Activated CD4-positive, alpha-beta memory T cell treated with anti-CD3 and anti-CD28 coated beads, Interleukin-2, amount 10 ng/mL, durations not matched to agents 7 days and 5 days (primary cell): ENCODE measurements at places on chromosomes 1 and 21. TPM values are rescaled to one million over a fixed set of nuclear protein-coding genes. Genes with fewer than 3 reads are reported as not detected.

- no peak for DNase-seq
Observed at GRCh38 chr1:206456577-206457370, 13.5 kb upstream of the IKBKE start.

DNA sequence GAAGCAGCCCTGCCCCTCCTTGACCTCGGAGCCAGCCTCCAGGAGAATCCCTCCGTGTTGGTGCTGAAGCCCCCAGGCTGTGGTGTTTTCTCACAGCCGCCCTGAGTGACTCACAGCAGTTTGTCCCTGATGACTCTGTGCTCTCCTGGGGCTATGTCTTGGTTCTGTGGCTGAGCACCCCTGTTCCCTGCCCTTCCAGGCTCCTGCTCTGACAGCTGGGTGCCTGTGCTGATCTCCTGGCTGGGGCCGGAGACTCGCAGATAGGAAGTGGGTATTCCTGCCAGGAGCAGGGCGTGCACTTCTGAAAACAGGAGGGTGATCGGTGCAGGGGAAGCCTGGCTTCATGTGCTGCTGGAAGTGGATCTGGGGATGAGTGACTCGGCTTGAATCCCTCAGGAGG lies 34.5 kb downstream of the POFUT2 start:
- no peak for DNase-seq

GRCh38 chr21:35428001-35428320 lies 378.9 kb upstream of the RUNX1 start:
- DNase-seq = no peak

DNA sequence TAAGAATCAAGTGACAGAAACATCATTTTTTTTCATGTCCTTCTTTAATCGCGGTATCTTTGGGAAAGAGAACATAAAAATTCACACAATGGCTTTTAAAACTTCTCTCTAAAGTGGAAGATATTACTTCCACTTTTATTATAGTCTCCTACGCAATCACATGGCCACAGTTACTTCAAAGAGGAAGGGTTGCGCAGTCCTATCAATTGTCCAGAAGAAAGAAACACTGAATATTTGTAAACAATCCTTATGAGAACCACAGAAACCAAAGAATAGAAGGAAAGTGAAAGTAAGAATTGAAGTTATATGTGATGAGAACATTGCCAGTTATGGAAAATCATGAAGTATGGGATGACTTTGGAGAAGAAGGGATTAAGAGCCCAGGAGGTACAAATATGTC lies 32.6 kb downstream of the CFH start:
- no peak for DNase-seq

DNA sequence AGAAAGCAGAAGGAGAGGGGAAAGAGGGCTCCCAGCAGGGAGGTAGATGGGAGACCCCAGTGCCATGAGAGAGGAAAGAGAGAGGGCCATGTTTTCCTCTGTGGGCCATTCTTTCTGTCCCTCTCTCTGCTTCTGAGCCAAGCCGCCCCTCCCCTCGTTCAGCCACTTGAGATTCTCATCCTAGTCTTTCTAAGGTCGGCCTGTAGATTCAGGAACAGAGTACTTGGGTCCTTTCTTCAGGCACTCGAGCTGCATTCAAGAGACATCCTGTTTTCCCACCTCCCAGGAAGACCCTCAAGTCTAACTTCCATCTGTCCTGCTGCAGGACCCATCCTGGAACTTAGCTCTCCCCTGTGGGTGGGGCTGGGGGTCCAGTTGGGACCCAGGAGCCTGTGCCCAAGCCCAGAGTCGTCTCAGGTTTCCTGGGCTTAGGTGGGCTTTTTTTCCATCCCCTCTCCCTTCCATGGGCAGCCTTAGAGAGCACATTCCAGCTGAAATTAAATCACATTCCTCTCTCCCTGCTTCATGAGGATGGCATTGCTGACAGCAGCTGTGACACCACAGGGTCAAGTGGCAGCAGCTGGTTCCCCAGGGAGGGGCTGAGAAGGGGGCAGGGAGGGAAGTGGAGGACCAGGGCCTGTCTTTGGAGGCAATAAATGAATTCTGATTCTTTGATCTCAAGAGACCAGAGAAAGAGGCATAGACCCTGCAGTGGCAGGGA lies 13.0 kb downstream of the NES start:
- no peak for DNase-seq

DNA sequence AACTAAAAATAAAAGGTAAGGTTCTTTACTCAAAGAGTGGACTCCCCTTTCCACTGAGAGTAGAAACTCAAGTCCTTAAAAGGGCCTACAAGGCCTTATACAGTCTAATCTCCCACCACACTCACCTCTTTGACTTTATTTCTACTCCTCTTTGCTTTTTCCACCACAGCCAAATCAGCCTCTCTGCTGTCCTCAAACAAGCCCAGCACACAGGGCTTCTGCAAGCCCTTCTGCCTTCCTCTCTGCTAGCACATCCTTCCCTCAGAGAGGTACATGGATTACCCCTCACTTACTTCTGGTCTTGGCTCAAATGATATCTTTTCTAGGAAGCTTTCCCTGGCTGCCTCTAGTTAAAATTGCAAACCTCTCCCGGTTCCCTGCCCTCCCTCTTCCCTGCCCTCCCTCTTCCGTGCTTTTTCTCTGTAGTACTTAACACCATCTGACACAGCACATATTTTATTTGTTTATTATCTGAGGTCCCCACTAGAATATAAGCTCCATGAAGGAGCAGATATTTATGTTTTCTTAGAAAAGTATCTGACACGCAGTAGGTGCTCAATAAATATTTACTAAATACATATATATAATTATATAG lies 1.7 kb downstream of the LYST start:
- no peak for DNase-seq

DNA sequence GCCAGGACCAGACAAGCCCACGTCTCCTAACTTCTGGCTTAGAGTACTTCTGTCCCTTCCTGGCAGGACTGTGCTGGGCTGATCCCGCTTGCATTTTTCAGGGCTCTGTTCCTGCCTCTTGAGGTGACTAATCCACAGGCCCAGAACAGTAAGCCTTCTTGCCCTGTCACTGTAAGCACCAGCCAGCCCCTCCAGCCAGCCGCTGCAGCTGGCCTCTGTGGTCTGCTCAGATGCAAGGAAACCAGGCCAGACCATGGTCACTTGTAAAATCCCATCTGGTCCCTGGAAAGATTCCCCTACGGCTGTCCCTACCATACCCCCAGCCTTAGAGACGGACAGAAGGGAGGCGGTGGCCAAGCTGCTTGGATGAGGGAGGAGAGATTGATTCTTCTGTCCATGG lies 74.2 kb downstream of the KIRREL1 start:
- DNase-seq = no peak

DNA sequence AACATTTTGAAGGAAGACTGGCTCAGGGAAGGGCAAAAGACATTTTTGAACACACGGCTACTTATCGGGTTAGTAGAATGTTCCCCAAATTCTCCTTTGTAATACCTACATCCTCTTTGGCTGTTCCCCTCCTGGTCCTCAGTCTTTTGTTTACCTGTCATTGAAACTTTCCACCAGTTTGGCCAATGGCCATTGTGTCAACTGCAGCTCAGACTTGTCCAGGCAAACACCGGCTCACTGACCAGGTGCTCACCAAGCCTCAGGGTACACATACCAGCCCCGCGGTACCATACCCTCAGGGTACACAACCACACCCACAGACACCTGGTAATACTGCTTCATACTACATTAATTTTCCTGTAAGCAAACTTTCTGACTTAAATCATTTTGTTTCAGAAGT lies 84.8 kb upstream of the ZNF648 start:
- no peak for DNase-seq

- no peak for DNase-seq
Observed at GRCh38 chr1:244876228-244876910, 12.0 kb upstream of the HNRNPU start.

- DNase-seq = no peak
Observed at GRCh38 chr1:235992868-235993267, 72.0 kb downstream of the NID1 start.

Gene ALX3
- total RNA-seq = not detected

Gene HMGN2
- total RNA-seq = 853 TPM

Gene VANGL2
- not detected for total RNA-seq

Gene TMEM167B
- 29.6 TPM for total RNA-seq

Gene TAL1
- not detected for total RNA-seq

Gene RGS4
- not detected for total RNA-seq

Gene PTAFR
- 0.38 TPM for total RNA-seq
